Stimulated activated CD8-positive, alpha-beta memory T cell treated with anti-CD3 and anti-CD28 coated beads, Interleukin-15, amount 100 ng/mL, for 48 hours (primary cell): ENCODE measurements at places on chromosomes 7 and 10.

DNA sequence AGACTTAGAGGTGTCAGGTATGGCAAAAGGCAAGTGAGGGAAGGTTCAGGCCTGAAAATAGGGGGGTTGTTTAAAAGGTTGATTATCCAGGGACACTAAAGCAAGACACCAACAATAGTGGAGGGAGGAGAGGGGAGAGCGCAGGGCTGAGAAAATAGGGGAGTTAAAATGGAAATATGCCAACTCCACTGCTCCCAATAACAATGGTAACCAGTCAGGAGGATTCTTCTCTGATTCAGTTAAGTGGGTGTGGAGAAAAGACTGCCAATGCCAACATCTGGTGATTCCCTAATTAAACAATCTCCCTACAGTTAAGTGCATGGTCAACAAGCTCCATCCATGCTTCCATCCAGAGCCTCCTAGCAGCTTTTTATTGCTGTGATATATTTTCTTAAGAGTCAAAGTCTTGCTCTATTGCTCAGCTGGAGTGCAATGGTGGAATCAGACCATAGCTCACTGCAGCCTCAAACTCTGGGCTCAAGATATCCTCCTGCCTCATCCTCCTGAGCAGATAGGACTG is 183.3 kb downstream of the JAZF1 start:
- no peak for DNase-seq

GRCh38 chr10:49577182-49577925 is 32.8 kb upstream of the SLC18A3 start:
- no peak for DNase-seq

- no peak for DNase-seq
These were observed 45.5 kb downstream of the VWA2 start for GRCh38 chr10:114284346-114285071.

DNA sequence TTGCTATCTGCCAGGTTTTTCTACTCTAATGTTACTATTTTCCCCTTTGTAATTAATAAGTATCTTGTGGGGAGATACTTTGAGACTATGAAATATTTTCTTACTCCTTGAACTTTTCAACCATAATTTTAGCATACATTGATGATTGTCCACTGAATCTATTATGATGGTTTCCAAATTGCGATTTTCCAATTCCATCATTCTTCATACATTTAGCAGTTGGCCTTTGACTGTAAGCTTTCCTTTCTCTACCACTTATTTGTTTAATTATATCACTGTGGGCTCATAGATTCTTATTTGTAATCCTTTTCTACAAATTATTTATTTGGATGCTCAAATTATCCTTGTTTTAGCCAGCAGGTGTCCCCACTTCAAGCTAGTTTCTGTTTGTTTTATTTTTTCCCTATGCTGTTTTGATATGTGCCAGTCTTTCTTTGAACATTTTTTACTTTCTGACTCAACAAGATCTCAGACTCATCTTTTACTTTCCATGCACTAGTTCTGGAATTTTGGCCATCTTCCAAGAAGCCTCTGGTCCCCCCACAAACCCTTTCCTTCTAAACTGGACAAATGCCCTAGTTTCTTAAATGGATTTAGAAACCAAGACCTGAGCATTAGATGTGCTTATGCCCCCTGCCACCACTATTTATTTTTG is 11.4 kb upstream of the MRPS16 start:
- no peak for DNase-seq

DNA sequence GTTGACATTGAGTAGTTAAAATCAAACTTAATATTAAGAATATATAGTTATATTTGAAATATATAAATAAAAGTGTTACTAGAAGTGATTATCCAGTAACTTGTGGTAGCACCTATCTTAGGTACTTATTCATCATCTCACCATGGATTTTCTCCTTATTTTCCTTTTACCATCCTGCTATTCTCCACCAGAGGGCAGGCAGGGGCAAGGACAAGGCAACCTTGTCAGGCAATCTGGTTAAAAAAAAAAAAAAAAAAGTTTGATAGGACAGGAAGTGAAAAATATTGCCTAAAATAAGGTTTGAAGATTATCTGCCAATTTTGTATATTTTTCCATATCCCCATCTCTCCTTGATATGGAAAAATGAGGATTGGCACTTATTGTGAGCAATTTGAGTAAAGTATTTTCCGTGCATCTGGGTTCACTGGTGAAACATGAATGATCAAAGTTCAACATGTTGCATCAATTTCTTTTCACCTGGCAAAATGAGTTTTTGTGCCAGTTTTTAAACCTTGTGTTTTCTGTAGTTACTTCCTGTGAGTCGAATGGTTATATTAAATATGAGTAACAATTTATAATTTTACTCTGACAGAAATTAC is 256.7 kb downstream of the AGMO start:
- no peak for DNase-seq

DNA sequence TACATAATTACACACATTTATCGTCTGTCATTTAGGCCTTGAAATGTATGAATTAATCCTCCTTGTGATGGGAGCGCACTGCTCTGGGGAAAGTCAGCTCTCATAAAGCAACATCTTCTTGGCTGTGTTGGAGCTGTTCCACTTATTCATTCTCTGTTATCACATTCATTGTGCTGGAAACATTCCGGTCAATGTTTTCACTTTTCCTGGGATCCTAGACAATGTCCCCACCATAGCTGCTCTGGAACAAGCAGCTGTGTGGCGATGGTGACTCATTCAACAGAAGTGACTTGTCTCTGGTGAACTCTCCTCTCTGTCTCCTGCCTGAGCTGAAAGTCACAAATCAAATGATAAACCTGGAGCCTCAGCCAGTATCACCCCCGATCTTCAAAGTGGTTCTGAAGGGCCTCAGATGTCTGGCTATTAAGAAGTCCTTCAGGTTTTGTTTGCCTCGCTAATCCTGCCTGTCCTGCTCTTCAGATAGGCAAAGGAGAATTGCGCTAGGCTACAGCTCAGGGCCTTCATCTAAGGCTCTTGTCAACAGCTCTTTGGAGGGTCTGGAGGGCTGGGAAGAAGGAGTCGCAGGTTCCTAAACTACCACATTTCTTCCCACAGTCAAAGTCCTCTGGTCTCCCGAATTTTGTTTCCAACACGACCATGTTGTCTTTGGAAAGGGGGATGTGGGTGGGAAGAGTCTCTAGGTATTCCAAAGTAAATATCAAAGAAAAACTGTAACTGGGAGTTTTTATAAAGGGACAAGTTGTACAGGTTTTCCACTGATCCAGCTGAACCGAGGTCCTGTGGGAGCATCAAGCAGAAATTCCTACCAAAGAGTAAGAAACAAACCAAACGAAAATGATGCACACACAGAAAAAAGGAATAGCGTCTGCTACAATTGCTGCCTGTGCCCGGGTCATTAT is 29.3 kb downstream of the KLF6 start:
- DNase-seq: no peak

DNA sequence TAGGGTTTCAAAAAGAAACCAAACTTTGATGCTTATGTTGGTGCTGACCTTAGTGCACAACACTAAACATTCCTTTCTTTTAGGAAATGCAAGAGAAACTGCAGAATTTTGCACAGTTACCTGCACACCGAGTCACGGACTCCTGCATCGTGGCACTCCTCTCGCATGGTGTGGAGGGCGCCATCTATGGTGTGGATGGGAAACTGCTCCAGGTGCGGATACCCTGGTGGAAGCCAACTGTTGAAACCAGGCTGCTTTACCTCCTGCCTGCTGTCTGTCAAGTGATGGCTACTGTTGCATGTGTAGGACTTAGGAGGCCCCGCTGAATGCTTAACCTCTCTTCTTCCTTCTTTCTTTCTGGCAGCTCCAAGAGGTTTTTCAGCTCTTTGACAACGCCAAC is 11.7 kb downstream of the CASP2 start:
- DNase-seq: peak; percentile 28

- DNase-seq: no peak
These were observed 3.5 kb downstream of the COBL start for GRCh38 chr7:51312951-51313737.

GRCh38 chr7:129443612-129444011 is 9.4 kb downstream of the STRIP2 start:
- no peak for DNase-seq

DNA sequence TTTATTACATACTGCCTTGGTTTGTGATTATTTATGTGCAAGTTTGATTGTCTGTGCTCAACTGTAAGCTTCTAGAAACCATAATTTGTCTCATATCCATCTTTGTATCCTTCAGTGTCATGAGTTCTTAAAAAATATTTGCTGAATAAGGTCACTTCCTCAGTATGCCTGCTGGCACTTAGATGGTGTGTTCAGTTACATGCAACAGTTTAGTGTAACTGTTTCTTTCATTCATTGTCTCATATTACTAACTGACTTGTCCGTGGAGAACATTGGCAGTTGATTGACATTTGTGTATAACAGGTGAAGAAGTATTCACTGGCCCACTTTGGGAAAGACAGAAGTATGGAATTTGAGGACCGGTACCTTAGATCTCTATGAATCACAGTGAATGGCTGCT is 236.9 kb downstream of the PRKG1 start:
- no peak for DNase-seq

DNA sequence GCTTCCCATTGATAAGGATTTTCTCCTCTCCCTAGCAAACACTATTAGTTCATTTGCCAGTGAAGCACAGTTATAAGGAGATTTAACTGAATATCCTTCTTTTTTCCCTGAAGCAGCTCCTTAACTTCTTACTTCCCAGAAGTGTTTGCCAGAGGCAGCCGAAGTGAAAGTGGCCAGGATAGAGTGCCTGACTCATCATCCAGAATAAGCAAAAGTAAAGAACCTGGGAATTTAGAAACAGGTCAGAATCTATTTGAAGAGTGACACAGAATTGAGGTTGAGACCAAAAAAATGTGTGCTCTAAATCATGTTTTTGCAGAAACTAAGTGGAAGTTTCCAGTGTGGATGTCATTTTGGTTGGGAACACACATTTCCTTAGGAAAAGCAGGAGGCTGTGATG is 249.6 kb upstream of the VWC2 start:
- no peak for DNase-seq

DNA sequence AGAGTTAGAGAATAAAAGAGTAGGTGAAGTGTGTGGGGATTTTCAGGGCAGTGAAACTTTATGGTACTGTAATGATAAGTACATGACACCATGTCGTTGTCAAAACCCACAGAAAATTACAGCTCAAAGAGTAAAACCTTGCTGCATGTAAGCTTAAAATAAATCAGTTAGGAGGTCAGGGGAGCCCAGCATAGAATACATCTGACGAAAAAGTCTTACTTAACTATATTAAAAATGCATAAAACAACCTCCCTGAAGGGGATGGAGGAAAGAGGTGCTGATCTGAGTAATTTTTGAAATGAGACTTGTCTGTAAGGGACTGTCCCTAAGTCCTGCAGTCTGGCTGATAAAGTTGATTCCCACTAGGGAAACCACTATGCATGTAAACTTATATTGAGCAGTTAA is 49.8 kb upstream of the AKR1E2 start:
- no peak for DNase-seq

- no peak for DNase-seq
These were observed 81.4 kb upstream of the LAMB4 start for GRCh38 chr7:108211382-108212201.
